Heart right ventricle (tissue), 16 donors: ENCODE measurements at places on chromosomes 5 and 9. TPM values are rescaled to one million over a fixed set of nuclear protein-coding genes. Genes with fewer than 3 reads are reported as not detected.

DNA sequence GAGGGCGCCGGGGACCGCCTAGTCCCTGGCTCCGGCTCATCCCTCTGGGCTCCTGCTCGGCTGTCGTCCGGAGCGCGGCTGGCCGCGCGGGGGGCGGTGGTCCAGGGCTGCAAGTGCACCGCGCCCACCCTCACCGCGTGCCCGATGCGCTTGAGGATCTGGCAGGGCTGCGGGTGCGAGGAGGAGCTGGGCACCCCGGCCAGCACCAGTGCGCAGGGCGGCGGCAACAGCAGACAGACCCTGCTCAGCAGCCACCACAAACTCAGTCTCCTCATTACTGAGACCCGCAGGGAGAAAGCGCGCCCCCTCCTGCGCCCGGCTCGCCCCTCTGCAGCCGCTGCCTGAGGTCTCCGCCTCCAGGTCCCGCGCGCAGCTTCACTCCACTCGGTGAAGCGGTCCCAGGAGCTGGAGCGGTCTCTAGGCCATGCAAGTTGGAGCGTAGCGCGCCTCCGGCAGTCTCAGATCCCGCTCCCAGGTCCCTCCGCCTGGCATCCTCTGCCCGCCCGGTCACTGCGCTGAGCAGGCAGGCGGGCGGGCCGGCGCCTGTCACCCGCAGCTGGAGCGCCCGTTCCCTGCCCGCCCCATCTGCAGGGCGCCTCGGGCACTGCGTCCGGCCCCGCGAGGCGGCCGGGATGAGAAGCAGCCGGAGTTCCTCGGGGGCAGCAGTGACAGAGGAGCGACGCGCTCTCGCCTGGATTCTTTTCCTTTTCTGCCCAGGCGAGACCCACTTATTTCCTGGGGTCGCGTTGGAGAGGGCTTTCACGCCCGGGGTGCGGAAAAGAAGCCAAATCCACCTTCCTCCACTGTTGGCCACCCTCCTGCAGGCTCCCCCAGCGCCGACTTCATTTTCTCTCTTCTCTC, 512 bp downstream of the GRIN3A start:
- no peaks in the 10 kb centered on the region for H3K4me1 ChIP-seq
- no peaks in the 10 kb centered on the region for H3K36me3 ChIP-seq
- H3K27me3 ChIP-seq = peaks cover 82% of the 10 kb centered on the region
- DNase-seq = no peak
- H3K27ac ChIP-seq = no peak overlapping the region
- H3K4me3 ChIP-seq = peak overlapping the region; percentile 41

COL27A1 gene
- total RNA-seq = 4.1 TPM

GRCh38 chr5:73205305-73205704, 32.3 kb downstream of the TMEM174 start:
- H3K36me3 ChIP-seq = no peaks in the 10 kb centered on the region
- H3K4me3 ChIP-seq = no peak overlapping the region
- H3K27ac ChIP-seq = no peak overlapping the region
- H3K4me1 ChIP-seq = peaks cover 4% of the 10 kb centered on the region

CCDC192 gene
- not detected for total RNA-seq

CNTLN gene
- total RNA-seq = 2.3 TPM

PCDHGA12 gene
- 5.8 TPM for total RNA-seq

STPG3 gene
- total RNA-seq = 0.32 TPM

DPYSL3 gene
- 22.7 TPM for total RNA-seq

GRCh38 chr5:170644501-170644900, 139.0 kb upstream of the GABRP start:
- no peak for DNase-seq
- no peaks in the 10 kb centered on the region for H3K27me3 ChIP-seq
- H3K4me1 ChIP-seq = no peaks in the 10 kb centered on the region
- no peak overlapping the region for H3K4me3 ChIP-seq
- H3K27ac ChIP-seq = no peak overlapping the region

RNF208 gene
- 23.7 TPM for total RNA-seq

DNA sequence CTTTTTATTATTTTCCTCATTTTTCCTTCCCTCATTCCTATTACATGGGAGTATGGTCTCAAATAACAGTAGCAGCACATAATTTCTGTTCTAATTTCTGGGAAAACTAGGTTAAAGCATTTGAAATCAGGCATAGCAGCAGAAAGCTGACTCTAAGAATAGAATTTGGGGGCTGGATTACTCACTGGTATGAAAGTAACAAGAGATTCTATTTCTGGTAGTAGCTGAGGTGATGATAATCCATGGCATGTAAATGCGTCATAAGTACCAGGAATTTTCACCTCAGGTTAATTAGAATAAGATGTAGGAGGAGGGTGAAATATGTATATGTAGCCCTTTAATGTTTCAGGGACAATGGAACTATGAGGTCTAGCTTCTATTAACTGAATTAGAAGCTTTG, 662.0 kb downstream of the PTPRD start:
- H3K4me1 ChIP-seq = no peaks in the 10 kb centered on the region
- no peak for DNase-seq
- no peak overlapping the region for H3K4me3 ChIP-seq
- H3K27ac ChIP-seq = no peak overlapping the region
- H3K36me3 ChIP-seq = no peaks in the 10 kb centered on the region

CYSRT1 gene
- not detected for total RNA-seq

GRCh38 chr5:146947181-146947941, 68.8 kb upstream of the PPP2R2B start:
- H3K4me3 ChIP-seq = no peak overlapping the region
- DNase-seq = no peak
- H3K27me3 ChIP-seq = peaks cover 6% of the 10 kb centered on the region
- no peaks in the 10 kb centered on the region for H3K36me3 ChIP-seq

GLDC gene
- not detected for total RNA-seq

MYORG gene
- 4.9 TPM for total RNA-seq

DNA sequence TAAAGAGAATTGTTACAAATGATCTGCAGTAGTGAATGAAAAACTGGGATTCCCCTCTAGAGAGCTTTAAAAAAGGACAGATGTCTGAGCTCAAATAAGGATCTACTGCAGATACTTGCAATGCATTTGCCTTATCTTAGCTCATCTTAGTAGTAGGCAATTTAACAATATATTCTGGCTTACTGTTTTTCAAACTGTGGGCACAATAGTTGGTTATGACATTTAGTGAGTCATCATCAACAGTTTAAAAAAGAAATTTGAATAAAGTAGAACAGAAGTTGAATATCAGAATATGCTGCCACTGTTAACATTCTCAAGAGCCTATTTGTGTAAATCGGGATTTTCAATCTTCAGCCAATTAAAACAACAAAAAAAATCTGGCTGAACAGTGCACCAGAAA, 6.7 kb upstream of the CAST start:
- H3K27ac ChIP-seq = no peak overlapping the region
- H3K36me3 ChIP-seq = no peaks in the 10 kb centered on the region
- no peak overlapping the region for H3K4me3 ChIP-seq
- H3K4me1 ChIP-seq = peaks cover under 1% of the 10 kb centered on the region

GRCh38 chr5:163822548-163822947, 317.1 kb downstream of the MAT2B start:
- H3K4me3 ChIP-seq = no peak overlapping the region
- no peaks in the 10 kb centered on the region for H3K27me3 ChIP-seq
- no peak overlapping the region for H3K27ac ChIP-seq
- H3K36me3 ChIP-seq = no peaks in the 10 kb centered on the region

GRCh38 chr9:121360601-121361374, 9.3 kb downstream of the STOM start:
- peaks cover 6% of the 10 kb centered on the region for H3K36me3 ChIP-seq
- peak overlapping the region; percentile 96 for H3K27ac ChIP-seq
- H3K27me3 ChIP-seq = no peaks in the 10 kb centered on the region
- H3K4me1 ChIP-seq = peaks cover 100% of the 10 kb centered on the region
- DNase-seq = no peak
- H3K4me3 ChIP-seq = no peak overlapping the region

GRCh38 chr9:92992549-92992948, 45.2 kb downstream of the FGD3 start:
- no peaks in the 10 kb centered on the region for H3K27me3 ChIP-seq
- no peak for DNase-seq
- H3K4me1 ChIP-seq = no peaks in the 10 kb centered on the region
- no peaks in the 10 kb centered on the region for H3K36me3 ChIP-seq

DNA sequence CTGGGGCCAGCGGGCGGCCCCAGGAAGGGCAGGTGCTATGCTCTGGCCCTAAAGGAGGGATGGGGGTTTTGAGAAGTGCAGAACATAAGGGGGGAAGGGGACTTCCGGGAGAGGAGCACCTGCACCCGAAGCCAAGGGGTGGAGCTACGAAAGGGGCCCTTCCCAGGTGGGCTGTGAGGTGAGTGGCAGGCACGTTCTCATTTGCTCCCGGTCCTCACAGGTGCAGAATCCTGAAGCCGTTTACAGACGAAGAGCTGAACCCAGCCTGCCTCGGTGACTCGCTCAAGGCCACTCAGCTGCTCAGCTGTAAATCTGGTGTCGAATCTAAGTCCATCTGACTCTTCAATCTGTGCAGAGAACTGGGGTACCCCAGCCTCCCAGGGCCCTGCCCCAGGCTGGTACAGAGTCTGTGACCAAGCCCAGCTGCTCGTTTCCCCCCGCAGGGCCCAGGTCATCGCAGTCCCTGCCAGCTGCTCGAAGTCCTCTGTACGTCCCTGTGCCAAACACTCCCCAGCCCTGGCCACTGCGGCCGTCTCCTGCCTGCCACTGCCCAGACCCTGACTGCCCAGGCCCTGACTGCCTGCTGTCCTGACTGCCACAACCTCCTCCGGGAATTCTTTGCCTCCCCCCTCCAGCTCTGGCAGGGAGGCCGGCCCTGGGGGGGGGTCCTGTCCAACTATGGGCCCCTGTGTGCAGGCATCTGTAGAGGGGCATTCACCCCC, 53.8 kb upstream of the RXRA start:
- H3K27me3 ChIP-seq = no peaks in the 10 kb centered on the region
- peak; percentile 37 for DNase-seq
- peaks cover 12% of the 10 kb centered on the region for H3K4me1 ChIP-seq
- H3K4me3 ChIP-seq = no peak overlapping the region
- H3K27ac ChIP-seq = no peak overlapping the region

- H3K27ac ChIP-seq = no peak overlapping the region
- no peak for DNase-seq
- peaks cover 4% of the 10 kb centered on the region for H3K4me1 ChIP-seq
- no peaks in the 10 kb centered on the region for H3K27me3 ChIP-seq
- no peaks in the 10 kb centered on the region for H3K36me3 ChIP-seq
- H3K4me3 ChIP-seq = no peak overlapping the region
Measured at GRCh38 chr9:92373167-92373566, 31.2 kb downstream of the OGN start.

DNA sequence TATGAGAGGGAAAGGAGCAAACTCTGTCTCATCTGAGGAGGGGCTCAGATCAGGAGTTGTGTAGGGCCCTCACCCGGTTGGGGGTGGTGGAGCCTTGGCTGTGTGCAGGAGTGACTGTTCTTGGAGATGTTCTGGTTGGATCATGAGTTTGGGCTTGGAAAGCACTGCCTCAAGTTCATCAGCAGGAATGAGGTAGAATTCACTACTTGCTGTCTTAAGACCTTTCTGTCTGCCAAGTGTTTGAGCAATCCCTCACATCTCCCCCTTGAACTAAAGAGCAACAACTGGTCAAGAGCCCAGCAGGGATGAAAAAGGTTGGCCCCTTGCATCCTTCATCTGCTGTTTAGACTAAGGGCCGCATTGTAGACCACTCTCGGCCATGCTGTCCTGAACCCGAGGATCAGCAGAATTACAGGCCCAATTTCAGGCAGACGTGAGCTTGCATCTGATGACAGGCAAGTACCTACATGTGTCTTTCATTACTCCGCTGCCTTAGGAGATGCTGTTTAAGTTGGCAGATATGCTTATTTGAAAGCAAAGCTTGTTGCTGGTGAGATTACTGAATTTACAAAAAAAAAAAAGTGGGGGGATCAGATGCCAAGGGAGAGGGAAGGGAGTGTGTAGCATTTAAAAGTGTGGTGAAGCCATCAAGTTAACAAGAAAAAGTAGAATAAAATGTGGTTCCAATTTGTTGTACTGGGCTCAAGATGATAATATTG, 36.4 kb downstream of the PIK3R1 start:
- peaks cover 86% of the 10 kb centered on the region for H3K4me1 ChIP-seq
- no peaks in the 10 kb centered on the region for H3K27me3 ChIP-seq
- peak overlapping the region; percentile 69 for H3K27ac ChIP-seq
- H3K36me3 ChIP-seq = no peaks in the 10 kb centered on the region
- peak; percentile 21 for DNase-seq
- H3K4me3 ChIP-seq = no peak overlapping the region

DNA sequence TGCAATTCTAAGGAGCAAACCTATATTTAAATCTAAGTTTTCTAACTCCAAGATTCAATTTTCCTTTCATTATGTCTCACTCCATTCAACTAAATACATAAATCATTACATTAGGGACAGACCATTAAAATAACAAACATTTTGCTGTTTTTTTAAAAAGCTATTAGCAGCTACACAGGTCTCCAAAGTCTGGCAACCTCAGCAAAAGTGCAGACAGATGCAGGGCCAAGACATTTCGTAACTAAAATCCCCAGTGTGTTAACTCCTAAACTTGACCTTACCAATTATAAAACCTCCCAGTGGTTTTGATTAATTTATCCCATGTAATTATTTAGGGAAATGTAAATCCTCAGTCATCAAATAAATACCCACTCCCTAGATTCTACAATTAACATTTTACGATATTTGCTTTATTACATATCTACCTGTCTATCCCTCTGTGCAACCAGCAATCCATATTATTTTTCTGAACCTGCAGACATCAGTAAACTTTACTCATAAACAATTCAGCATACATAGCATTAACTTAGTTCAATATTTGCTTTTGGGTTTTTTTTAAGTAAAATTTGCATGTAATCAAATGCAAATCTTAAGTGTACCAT, 64.7 kb downstream of the RGS7BP start:
- H3K27ac ChIP-seq = no peak overlapping the region
- no peaks in the 10 kb centered on the region for H3K4me1 ChIP-seq
- DNase-seq = no peak
- no peaks in the 10 kb centered on the region for H3K27me3 ChIP-seq
- H3K36me3 ChIP-seq = no peaks in the 10 kb centered on the region

DNA sequence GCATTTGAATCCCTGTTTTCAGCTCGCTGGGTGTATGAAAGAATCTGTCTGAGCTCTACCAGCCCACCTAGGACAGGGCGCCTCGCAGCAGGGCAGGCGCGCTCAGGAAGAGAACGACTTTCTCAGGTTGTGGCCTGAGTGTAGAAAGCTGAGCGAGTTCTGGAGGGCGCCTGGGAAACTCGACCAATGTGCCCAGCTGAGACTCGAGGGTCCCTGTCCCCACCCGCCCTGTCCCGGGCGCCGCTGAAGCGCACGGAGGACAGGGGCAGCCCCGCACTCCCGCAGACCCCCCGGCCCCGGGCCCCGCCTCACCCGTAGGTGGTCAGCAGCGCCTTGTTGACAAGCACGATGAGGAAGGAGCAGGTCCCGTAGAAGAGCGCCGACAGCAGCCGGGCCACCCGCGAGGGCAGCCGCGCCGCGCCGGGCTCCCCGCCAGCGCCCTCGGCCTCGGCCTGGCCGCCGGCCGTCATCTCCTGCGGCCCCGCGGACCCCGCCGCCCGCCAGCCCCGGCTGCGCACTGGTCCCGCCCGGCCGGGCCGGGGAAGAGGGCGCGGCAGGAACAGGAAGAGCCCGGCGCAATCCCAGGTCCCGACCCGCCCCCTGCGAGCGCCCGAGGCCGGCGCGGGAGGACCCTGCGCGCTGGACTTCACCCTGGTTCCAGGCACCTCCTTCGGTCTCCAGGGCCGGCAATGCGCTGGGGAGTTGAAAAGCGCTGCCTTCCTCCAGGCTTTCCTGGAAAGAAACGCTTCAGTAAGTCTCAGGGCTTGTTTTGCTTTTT, at the start of gene SLC35D2:
TSS of gene SLC35D2 (minus strand) at position 547 of the 778 bp plus-strand sequence. CDS start at position 470, 77 bp downstream.
- H3K27me3 ChIP-seq = no peaks in the 10 kb centered on the region
- peak; percentile 65 for DNase-seq
- no peaks in the 10 kb centered on the region for H3K36me3 ChIP-seq
- H3K4me1 ChIP-seq = peaks cover 41% of the 10 kb centered on the region
- peak within 1 kb of the TSS; percentile 72 for H3K4me3 ChIP-seq
- H3K27ac ChIP-seq = peak within 1 kb of the TSS; percentile 89
